ENCODE measurements at places on chromosomes 12 and 14.
A peak's percentile ranks its signal among the peaks of the same experiment; 100 is the strongest.

GRCh38 chr12:43841253-43841652, 5.4 kb downstream of the TMEM117 start:
- DNase-seq, result no peak

GRCh38 chr12:68474467-68475204, 136.1 kb upstream of the RAP1B start:
- no peak for DNase-seq

DNA sequence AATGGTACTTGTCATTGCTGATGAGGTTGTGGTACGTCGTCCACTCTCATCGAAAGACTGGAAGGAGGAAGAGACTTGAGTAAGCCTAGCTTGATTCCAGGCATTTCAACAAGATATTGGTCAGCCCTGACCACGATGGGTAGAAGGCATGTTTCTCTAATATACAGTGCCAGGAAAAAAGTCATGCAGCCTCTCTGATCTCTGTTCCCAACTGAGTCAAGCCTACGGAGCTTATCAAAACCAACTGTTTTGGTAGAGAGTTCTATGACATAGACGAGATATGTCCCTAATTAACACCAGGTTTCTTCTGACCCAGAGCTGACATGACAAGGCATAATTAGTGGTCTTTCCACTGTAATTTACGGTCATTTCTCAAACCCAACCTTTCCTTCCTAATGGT, 58.5 kb downstream of the NIN start:
- DNase-seq, result no peak

DNA sequence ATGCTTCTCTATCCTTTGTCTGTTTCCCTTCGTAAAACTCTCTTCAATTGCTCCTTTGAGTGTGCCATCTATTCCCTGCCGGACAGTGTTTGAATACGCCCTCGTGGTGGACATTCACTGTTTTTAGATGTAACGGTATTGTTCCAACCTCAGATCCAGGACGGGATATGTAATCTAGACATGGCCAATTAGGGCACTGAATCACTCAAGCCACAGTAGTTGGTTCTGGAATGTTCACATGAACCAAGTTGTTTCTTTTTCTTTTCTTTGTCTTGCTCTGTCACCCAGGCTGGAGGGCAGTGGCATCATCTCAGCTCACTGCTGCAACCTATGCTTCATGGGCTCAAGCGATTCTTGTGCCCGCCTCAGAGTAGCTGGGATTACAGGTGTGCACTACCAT, 204.2 kb upstream of the PLXNC1 start:
- DNase-seq, result no peak

DNA sequence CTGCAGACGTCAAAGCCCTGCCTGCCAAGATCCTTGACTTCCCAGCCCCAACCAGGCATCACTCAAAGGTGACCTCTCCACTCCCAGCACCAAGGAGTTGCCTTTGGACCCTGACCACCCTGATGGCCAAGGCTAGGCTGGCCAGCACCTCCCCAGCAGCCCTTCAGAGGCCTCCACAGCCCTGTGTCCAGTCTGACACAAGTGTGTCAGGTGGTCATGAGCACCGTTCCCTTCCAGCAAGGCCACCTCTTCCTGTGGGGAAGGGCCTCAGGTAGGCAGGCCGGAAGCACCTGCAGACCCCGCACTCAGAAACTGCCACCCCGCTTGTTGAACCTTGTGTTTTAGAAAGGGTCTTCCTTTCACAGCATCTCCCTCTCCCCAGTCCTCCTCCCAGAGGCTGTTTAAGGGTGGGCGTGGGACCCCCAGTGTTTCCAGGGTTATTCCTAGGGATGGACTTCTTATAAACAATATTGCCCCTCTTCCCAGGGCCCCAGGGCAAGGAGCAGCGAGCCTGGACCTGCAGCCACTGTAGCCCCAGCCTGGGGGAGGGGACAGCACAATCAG, 13.2 kb upstream of the INF2 start:
- DNase-seq, result peak; percentile 19

DNA sequence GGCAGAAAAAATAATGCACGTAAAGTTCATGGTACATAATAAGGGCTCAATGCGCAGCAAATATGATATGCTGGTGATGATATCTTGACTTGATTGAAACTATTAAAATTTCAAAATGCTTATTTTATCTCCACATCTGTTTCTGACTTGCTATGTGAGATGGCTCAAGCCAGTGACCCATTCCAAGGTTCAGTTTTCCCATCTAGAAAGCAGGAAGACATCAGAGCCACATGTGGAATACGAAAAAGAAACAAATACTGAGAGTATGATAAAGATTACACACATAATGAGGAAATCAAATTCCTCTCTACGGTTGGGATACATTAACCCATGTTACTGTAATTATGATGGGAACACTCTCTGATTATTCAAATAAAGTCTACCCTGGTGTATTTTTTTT, 24.0 kb upstream of the TSPAN11 start:
- no peak for DNase-seq

- no peak for DNase-seq
Observed at GRCh38 chr12:26277506-26278246, 82.3 kb downstream of the SSPN start.

DNA sequence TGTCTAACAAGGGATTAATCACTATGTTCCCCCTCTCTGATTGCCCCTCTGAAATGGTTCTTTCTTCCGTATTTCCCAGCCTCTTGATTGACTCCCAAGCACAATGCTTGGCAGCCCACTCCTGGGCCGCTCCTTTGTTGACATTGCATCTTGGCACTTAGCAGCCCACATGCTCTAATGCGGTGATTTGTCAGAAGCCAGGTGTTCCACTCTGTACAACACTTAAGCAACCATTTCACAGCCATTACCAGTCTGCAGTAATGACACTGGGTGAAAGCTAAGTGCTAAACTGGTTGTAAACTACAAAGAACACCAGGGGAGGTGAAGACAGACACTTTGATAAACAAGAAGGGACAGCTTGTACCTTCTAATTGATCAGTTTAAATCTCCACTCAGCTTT, 353.5 kb downstream of the TMEM132D start:
- no peak for DNase-seq

GRCh38 chr12:11580125-11580751, 69.2 kb upstream of the ETV6 start:
- DNase-seq, result peak; percentile 29

DNA sequence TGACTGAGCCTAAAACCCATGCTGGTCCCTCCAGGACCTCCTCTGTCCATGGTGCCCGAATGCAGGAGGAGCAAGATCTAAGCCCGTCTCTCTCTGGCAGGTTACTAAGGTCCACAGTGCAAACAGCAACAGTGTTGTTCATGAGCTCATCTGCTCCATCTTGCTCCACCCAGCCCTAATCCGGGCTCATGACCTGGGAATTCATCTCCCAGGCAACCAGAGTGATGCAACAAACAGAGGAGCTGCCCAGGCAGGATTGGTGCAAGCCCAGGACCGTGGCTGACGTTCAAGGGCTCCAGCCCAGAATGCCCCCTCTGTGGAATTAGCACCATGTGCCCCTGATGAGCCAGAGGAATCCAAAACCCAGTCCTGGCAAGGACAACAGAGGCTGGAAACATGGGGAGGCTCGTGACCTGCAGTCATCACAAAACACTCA, 29.9 kb downstream of the HSPB8 start:
- peak; percentile 86 for DNase-seq

GRCh38 chr12:116324654-116325335, 47.3 kb upstream of the MED13L start:
- no peak for DNase-seq

- DNase-seq, result no peak
Observed at GRCh38 chr14:71022939-71023338, 115.7 kb downstream of the PCNX1 start.

GRCh38 chr14:80427101-80427500, 215.8 kb upstream of the DIO2 start:
- DNase-seq, result no peak

GRCh38 chr14:104481323-104481722, 98.2 kb upstream of the C14orf180 start:
- DNase-seq, result no peak

- no peak for DNase-seq
Observed at GRCh38 chr12:25670076-25671055, 117.3 kb upstream of the LMNTD1 start.

DNA sequence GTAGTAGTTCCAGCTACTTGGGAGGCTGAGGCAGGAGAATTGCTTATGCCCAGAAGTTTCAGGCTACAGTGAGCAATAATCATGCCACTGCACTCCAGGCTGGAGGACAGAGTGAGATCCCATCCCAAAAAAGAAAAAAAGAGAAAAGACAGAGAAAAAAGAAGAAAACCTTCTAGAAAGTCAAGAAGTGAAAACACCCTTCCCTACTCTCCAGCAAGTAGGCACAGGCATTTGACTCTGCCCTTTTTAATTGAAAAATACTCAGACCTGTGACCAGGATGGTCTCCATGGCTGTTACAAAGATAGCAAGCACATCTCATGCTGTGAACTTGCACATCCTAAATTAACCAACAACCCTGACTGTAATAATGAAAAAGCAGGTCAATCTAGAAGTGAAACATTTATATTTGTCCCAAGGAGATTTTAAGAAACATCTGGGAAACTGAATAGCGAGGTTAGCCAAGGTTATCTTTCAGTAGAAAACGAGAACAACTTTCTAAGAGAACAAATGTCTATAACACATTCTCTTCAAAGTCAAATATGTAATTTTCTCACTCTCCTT, 2.0 kb downstream of the TMTC1 start:
- DNase-seq, result no peak

DNA sequence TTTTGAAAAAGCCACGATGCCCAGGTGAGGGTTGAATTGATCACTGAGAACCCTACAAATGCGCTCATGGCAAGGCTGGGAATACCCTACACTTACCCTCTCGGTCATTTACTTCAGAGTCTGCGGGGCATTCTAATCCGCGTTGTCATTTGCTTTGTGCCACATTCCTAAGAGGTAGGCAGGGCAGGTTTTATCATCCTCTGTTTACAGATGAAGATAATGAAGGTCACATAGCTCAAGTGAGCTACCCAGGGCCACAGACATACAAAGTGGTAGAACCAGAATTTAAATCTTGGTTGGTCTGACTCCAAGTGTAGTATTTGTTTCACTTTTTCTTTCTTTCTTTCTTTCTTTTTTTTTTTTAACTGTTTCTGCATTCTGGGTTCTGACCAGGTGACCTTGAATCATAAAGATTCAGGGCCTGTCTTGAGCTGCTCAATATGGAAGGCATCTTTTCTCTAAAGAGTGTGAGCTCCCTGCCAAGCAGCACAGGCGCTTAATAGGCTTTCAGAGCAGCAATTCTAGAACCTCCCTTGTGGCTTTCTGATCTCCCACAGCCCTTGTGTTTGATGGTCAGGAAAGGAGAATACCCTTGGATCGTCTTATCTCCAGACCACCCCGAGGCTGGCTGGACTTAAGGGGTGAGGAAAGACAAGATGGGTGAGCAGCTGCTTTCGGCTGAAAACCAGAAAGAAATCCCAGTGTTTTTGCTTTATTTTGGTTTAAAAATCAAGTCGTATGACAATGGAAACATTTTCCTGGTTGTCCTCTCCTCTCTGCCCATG, 662 bp upstream of the BATF start:
- DNase-seq, result no peak

DNA sequence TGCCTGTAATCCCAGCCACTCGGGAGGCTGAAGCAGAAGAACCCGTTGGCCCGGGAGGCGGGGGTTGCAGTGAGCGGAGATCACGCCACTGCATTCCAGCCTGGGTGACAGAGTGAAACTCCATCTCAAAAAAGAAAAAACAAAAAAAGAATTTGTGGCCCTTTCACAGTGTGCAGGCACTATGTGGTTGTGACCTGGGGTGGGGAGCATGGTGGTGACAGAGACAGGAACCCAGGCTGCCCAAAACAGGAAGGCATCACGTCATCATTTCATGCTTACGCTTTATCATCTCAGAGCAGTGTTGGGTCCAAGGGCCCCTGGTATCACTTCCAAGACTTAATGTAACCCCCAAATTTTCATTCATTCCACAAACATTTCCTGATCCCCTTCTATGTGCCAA, 175.7 kb upstream of the GSC start:
- DNase-seq, result no peak

- DNase-seq, result no peak
Observed at GRCh38 chr12:119505001-119505400, 88.6 kb upstream of the TMEM233 start.

DNA sequence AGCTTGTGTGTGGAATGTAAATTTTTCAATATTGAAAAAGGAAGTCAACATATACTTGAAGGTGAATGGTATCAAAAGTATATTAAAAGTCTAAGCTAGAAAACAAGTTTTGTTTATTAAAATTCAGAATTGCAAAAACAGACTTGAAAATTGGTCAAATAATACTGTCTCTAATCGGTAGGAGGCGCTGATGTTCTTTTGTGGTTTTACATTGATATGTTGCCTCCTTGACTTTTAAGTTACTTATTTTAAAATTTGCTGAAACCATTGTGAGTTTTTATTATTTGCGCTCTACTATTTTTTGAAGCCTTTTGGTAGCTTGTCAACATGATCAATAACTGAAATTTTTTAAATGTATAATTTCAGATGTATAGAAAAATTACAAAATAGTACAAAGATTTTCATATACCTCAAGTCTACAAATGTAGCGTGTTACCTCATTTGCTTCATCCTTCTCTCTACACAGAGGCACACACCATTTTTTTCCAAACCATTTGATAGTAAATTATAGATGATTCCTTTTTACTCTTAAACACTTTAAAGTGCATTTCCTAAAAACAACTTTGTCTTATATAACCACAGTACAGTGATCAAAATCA, 6.9 kb downstream of the RTRAF start:
- DNase-seq, result no peak

GRCh38 chr14:36313898-36314297, 6.5 kb downstream of the MBIP start:
- no peak for DNase-seq

DNA sequence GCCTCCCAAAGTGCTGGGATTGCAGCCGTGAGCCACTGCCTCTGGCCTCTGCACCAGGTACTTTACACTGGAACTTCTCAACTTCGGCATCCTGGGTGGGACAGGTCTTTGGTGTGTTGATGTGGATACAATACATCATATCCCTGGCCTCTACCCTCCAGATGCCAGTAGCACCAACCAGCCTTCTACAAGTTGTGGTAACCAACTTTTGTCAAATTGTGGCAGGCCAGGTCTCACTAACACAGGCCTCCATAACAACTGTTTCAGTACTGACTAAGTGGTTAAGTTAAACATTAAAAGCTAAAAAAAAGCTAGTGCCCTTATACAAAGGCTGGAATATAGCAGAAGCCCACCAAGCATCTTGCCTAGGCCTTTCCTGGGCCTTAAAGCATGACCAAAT, 232.9 kb downstream of the PCNX1 start:
- DNase-seq, result no peak

DNA sequence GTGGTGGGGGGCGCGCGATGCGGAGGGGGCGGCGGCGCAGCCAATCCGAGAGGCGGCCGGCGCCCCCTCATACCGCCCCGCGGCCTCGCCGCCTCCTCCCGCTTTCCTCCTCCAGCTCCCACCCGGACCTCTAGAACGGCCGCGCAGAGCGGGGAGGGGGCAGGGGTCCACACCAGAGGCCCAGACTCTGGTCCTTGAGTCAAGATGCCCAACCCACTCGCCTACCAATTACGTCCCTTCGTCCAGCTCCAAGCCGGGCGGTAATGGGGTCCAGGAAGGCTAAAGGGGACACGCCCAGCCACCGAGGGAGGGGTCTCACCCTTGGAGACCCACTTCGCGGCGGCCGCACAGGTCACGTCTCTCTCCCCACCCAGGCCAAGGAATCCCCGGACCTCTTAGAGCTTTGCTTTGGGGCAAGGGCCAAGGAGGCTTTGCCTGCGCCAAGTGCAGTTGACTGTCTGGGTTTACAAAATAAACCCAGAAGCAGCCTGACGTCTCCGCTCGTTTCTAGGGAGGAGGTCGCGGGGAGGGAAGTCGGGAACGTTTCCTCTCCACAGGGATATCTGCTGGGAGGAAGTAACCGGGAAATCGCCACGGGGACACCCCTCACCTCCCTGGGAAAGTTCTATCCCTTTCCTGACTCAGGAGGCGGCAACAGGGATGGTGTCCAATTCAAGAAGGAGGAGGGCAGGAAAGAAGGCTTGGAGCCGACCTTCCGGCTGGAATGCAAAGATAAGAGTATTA, 394 bp upstream of the AMIGO2 start:
- DNase-seq, result peak; percentile 58
